Spleen (tissue), 13 donors: ENCODE measurements at places on chromosomes 16 and 17.

DNA sequence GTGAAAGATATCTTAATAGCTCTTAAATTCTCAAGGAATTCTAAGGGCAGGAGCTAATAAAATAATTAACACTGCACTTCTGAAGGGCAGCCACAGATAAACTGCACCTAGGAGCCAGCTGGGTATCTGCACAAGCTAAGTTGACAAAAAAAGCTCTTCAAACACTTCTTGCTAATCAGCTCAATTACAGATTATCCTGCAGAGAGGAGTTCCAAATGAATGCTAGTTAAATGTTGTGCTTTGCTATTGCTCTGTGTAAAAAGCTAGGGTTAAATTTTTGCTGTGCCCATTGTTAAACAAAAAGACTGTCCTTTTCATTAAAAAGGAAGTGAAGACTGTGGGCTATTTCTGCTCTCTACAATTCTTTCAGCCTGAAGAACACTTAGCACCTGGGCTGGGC, 158.5 kb upstream of the SHISA6 start:
- no peaks in the 10 kb centered on the region for H3K4me1 ChIP-seq
- H3K27me3 ChIP-seq: no peaks in the 10 kb centered on the region
- H3K36me3 ChIP-seq: no peaks in the 10 kb centered on the region
- H3K27ac ChIP-seq: no peak overlapping the region
- no peak for DNase-seq

GRCh38 chr16:1488054-1488601, 616 bp downstream of the PTX4 start:
- H3K27me3 ChIP-seq: no peaks in the 10 kb centered on the region
- peaks cover 32% of the 10 kb centered on the region for H3K4me1 ChIP-seq
- peak overlapping the region; percentile 57 for H3K27ac ChIP-seq
- H3K4me3 ChIP-seq: no peak overlapping the region
- peak; percentile 61 for DNase-seq

DNA sequence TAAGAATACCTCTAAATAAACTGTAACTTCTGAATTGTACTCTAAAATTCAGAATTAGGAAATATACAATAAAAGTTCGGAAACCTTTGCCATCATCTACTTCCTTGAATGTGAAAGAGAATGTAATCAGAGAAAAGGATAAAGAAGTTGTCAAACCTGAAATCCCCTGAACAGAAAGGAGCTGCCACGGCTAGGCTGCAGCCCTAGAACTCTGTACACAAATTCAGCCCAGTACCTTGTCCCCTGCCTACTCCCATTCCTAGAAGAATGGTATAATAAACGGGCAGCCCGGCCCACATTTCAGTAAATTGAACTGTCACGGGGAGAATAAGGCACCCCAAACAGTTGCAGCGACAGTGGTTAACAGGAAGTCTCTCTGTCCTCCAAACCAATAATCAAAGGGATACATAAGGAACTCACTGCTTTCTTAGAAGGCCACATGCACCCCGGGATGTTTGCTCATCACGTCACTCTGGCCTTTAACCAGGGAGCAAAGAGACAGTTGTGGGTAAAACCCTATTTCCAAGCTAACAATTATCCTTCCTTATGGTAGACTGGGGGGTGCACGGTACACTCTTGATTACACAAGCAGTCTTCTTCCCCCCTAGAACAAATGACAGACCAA, 24.3 kb upstream of the RFFL start:
- no peaks in the 10 kb centered on the region for H3K27me3 ChIP-seq
- peak overlapping the region; percentile 97 for H3K4me3 ChIP-seq
- no peak for DNase-seq

- peaks cover 92% of the 10 kb centered on the region for H3K36me3 ChIP-seq
- peaks cover 13% of the 10 kb centered on the region for H3K4me1 ChIP-seq
- no peak overlapping the region for H3K27ac ChIP-seq
- H3K27me3 ChIP-seq: no peaks in the 10 kb centered on the region
- no peak overlapping the region for H3K4me3 ChIP-seq
- DNase-seq: no peak
These were observed 67.9 kb downstream of the TAOK1 start for GRCh38 chr17:29458066-29458465.

DNA sequence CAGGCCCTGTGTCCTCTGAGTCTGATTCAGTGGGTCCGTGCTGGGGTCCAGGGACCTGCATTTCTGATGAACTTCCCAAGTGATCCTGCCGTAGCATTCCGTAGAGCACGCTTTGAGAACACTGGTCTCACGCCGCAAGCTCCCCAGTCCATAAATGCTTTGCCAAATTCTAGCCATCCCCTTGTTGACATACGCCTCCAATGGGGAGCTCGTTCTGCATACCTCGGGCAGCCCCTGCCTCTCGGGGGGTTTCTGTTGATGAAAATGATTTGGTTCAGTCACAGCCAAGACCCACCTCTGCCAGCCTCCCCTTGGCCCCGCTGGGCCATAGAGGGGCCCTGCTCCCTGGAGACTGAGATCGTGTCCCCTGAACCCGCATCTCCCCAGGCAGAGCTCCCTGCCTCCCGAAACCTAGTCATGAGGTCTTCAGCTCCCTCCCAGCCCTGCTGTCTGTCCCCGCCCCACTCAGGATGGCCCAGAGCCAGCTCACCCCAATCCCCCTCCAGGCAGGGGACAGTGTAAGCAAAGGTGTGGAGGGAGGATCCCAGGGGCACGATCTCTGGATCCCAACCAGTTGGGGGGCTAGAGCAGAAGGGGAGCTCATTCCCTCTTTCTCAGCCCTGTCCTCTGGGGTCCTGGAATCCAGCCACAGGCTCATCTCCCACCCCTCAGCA, 16.2 kb upstream of the SPNS2 start:
- no peak overlapping the region for H3K27ac ChIP-seq
- H3K4me3 ChIP-seq: no peak overlapping the region
- H3K36me3 ChIP-seq: no peaks in the 10 kb centered on the region

- no peaks in the 10 kb centered on the region for H3K36me3 ChIP-seq
- no peaks in the 10 kb centered on the region for H3K27me3 ChIP-seq
- no peak overlapping the region for H3K4me3 ChIP-seq
- no peak for DNase-seq
- H3K4me1 ChIP-seq: no peaks in the 10 kb centered on the region
These were observed 458.0 kb downstream of the KIF2B start for GRCh38 chr17:54280741-54281140.

- no peak overlapping the region for H3K4me3 ChIP-seq
- H3K36me3 ChIP-seq: no peaks in the 10 kb centered on the region
- no peak for DNase-seq
- H3K27ac ChIP-seq: no peak overlapping the region
- peaks cover 7% of the 10 kb centered on the region for H3K4me1 ChIP-seq
These were observed 4.7 kb upstream of the NDEL1 start for GRCh38 chr17:8430966-8431365.

GRCh38 chr16:77584205-77584859, 138.0 kb upstream of the NUDT7 start:
- no peak overlapping the region for H3K4me3 ChIP-seq
- no peaks in the 10 kb centered on the region for H3K27me3 ChIP-seq
- no peak overlapping the region for H3K27ac ChIP-seq
- no peaks in the 10 kb centered on the region for H3K4me1 ChIP-seq

- H3K36me3 ChIP-seq: no peaks in the 10 kb centered on the region
- no peak overlapping the region for H3K4me3 ChIP-seq
- H3K4me1 ChIP-seq: no peaks in the 10 kb centered on the region
- H3K27me3 ChIP-seq: no peaks in the 10 kb centered on the region
- no peak overlapping the region for H3K27ac ChIP-seq
These were observed 16.8 kb upstream of the SUPT4H1 start for GRCh38 chr17:58368860-58369213.

DNA sequence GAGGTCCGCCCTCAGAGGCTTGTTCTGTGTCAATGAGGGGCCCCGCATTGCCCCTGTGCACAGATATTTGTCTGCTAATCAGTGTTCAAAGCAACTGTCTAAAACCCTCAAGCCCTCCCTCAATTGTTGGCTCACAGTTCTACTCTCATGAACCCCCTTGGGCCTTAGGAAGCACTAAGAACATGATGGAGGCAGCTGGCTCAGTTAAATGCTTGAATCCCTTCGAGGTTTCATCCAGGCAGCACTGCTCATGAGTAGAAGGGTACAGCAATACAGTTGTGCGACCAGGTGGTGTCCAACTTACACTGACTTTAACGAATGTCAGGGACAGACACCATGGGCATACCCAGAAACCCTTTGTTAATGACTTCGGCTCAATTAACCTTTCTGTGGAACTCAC, 89.2 kb upstream of the WSCD1 start:
- H3K4me3 ChIP-seq: no peak overlapping the region
- H3K36me3 ChIP-seq: no peaks in the 10 kb centered on the region
- no peaks in the 10 kb centered on the region for H3K4me1 ChIP-seq

DNA sequence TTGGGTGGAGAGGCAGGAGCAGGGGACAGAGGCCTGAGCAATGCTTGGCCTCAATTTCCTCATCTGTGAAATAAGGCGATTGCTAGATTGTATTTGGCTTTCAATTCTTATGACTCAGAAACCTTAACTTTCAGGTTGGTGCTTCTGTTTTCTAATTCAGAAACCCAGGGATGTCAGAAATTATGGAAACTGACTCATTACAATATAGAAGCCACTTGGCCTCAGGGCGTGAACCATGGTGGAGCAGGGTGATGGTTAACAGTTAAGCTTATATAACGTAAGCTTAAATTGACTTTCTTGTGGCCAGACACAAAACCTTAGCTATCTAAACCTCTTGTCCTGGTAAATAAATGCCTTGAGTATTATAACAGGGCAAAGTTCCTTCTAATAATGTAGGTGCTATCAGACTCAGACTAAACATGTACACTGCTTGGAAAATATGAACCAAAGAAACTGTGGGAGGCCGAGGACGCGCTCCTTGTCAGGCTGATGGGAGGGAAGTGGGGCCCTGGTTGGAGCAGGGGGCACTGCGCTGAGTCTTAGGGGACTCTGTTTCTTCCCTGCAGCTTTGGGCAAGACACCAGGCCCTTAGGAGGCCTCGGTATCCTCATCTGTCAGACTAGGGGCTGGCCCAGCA, 17.1 kb upstream of the SREBF1 start:
- H3K27me3 ChIP-seq: no peaks in the 10 kb centered on the region
- no peak overlapping the region for H3K27ac ChIP-seq
- no peaks in the 10 kb centered on the region for H3K36me3 ChIP-seq
- peaks cover 27% of the 10 kb centered on the region for H3K4me1 ChIP-seq
- H3K4me3 ChIP-seq: no peak overlapping the region
- no peak for DNase-seq

GRCh38 chr16:55605754-55606336, 39.4 kb downstream of the CAPNS2 start:
- H3K4me3 ChIP-seq: no peak overlapping the region
- H3K27ac ChIP-seq: no peak overlapping the region
- H3K27me3 ChIP-seq: no peaks in the 10 kb centered on the region
- H3K36me3 ChIP-seq: no peaks in the 10 kb centered on the region
